ENCODE measurements at places on chromosomes 12 and 14. TPM values are rescaled to one million over a fixed set of nuclear protein-coding genes. Genes with fewer than 3 reads are reported as not detected.

The TMTC2 gene
- total RNA-seq = 21.8 TPM

The RTL1 gene
- total RNA-seq = not detected

- no peak for DNase-seq
Observed at GRCh38 chr14:58643366-58643765, 5.6 kb downstream of the DACT1 start.

DNA sequence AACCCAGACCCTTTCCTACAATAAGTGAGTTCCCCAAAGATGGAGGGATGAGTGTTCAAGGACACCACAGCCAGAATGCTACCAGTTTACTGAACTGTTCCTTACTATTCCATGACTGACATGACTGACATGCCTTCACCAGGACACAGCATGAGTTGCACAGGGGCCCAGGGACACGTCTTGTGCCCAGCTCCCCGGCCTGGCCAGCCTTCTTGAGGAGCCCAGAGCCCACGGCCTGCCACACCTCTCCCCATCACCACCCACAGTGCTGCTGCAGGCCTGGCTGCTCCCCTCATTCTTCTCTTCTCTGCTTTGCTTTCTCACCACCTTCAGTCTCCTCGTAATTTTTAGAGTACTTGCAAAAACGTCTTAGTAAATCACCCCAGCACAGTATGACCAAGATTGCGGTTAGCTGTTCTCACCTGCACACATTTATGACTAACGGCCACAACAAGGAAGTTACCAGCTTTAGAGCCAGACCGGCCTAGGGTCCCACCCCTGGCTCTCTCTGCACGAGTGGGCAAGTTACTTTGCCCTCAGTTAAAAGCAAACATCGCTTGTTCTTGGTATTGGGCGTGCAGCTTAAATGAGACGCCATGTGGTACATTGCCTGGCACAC is 18.5 kb downstream of the PPP2R5E start:
- DNase-seq = no peak

GRCh38 chr12:106112145-106112821 is 26.5 kb downstream of the NUAK1 start:
- no peak for DNase-seq

DNA sequence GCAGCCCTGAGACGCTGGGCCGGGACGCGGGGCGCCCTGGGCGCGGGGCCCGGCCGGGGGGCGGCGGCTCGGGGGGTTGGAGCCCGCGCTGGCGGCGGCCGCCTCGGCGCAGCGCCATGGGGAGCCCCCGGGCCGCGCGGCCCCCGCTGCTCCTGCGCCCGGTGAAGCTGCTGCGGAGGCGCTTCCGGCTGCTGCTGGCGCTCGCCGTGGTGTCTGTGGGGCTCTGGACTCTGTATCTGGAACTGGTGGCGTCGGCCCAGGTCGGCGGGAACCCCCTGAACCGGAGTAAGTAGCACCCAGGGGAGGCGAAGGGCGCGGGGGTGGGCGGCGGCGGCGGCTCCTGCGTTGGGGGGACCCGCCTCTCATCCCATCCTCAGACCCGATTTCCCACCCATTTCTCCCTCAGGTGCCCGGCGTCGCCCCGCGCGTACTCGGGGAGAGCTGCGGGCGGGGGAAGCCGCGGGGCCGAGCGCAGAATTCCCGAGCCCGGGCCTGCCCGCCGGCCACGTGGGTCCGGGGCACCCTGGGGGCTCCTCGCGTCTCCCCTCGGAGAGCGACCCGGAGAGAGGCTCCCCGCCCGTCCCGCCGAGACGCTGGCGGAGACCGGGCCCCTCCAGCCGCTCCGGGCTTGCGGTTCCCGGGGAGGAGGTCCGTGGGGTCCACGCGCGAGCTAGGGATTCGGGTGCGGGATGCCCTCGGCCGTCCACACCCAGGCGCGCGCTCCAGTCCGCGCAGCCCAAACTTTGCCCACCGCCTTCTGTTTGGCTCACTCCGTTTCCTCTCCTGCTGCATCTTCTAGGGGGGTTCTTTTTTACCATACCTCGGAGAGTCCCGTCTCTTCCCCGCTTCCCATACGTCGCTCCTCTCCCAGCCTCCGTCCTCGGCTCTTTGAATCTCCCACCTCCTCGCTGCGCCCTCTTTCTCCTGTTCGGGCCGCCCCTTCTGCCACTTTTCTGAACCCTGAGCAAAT is 807 bp downstream of the B4GALNT3 start:
- DNase-seq = no peak

The CCDC196 gene
- total RNA-seq = not detected

DNA sequence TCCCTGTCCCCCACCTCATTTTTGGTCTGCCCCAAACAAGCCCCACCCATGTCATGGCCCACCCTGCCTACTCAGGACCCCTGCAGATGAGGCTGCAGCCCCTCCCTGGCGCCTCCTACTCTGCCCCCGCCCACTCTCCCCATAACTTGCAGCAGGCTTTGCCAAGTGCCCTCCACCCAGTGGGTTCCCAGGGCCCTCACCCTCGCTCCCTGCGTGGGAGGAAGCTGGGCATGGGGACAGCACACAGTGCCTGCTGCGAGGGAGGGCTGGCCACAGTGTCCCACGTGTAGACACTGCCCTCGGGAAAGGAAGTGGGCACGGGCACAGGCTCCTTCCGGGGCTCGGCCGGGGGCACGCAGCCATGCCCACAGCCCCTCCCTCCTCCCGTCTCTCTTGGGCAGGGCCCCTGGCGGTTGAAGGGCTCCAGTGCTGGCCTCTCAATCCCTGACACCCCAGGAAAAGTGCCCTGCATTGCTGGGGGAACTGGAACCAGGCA is 9.4 kb downstream of the AKT1 start:
- DNase-seq = no peak

- DNase-seq = no peak
Observed at GRCh38 chr12:125129179-125129571, 63.9 kb downstream of the AACS start.

The TAS2R13 gene
- total RNA-seq = 0.88 TPM

DNA sequence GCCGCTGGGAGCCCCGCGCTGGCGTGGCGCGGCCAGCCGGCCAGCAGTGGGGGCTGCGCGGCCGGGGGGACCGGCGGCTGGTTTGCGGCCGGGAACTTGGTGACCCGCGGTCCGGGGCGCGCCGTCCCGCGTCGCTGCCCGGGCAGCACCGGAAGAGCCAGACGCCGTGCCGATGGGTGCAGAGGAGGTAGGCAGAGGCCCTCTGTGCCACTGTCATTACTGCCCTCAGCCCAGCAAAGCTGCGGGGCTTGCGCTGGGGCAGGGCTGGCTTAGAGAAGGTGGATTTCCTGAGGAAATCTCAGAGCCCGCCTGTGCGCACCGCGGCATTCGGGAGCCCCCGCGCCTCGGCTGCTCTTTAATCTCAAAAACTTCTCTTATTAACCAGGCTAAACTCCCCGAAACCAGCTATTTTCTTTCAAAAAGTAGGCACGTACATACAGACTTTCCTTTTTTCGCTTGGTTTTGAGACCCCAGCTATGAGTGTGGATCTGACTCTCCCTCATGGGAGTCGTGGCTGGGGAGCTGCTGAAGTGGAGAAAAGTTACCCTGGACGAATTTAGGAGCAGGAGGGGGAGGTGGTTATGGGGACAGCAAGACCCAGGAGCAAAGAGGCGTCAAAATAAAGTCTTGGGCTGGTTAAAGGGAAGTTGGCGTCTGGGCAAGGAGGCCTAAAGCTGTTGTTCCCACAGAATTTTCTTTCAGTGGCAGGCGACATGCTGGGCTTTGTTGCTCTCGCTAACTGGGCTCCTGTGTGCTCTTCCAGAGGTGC is 802 bp downstream of the SUSD6 start:
- no peak for DNase-seq

The CLEC4C gene
- total RNA-seq = not detected

DNA sequence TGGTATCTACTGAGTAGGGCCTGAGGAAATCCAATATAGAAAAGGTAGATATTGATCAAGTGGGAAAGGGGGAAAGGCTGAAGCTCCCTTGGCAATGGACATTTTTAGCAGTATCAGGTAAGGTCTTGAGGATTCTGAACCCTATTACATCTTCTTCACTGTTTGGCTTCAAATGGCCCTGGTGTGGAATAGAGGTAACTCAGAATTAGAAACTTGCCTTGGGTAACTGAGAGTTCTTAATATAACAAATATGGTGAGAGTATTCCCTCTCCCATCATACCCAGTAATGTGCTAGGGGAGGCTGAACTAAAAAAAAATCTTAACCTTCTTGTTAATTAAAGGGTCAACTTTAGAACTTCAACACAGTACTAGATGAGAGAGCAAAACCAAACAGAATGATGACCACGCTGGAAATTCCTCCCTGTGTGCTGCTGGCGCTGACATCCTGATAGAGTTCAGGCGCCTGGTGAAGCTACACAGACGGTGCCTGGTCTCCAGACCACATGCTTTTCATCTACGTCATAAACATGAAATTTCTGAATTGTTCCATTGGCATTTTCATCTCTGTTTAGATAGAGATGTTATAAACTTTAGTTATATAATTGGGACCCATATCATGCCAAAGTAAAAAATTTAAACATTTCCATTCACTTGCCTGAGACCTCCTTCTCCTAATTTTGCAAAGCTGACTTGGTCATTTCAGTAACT is 128.3 kb downstream of the AKAP6 start:
- DNase-seq = no peak

GRCh38 chr14:102966681-102967505 is 44.4 kb downstream of the AMN start:
- no peak for DNase-seq

DNA sequence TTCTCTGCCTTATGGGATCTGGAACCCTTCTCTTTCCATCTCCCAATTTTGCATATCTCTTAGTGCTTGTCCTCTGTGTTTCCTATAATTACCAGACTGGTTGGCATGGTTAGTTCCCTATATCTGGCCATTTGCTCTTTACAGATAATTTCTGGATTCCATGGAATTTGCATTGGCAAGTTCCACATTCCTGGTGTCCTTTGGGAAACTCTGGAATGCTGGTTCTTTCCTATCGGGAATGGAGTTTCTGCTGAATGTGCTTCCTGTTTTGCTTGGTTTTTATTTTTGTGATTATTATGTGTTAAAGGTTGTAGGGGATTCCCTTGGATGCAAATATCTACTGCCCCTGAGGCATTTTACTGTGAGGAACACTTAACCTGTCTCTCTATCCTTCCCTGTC is 193.0 kb upstream of the BTG1 start:
- DNase-seq = no peak

GRCh38 chr14:76101391-76102379 is 50.0 kb upstream of the GPATCH2L start:
- DNase-seq = no peak

DNA sequence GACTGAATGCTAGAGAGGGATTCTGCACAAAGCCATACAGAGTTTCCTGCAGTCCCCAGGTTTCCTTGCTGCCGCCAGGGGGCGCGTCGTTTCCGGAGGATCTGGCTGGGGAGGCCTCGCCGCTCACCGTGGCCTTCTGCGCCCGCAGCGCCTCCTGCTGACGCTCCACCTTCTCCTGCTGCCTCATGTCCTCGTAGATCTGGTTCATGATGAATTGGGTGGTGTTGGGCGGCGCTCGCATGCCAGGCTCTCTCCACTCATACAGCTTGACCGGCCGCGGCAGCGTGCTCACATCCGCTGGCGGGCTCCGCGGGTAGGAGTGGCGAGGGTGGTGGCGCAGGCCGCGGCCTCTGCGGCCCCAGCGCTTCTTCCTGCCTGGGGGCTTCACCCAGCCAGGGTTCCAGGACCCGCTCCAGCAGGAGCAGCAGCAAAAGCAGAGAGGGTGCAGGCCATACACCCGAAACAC is 987 bp downstream of the CCER1 start:
- no peak for DNase-seq

DNA sequence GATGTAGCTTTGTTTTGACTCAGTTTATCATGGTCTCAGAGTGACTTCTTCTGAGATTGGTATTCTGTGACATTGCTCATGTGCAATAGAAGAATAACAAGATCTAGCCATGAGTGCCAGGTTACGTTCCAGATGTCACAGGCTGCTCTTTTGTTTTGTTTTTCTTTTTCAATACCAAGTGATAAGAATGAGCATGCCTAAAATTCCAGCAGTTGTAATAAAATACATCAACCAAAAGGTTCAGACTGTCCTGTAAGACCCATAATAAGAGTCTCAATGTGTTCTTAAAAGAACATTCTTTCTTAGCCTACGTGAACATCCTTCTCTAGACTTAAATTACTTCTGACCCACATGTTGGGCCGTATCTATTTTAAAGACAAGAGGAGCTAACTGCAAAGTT is 669.2 kb downstream of the DIO2 start:
- no peak for DNase-seq

- no peak for DNase-seq
Observed at GRCh38 chr14:55816225-55816624, 236.2 kb downstream of the KTN1 start.
